ENCODE measurements at places on chromosomes 6 and 20.

DNA sequence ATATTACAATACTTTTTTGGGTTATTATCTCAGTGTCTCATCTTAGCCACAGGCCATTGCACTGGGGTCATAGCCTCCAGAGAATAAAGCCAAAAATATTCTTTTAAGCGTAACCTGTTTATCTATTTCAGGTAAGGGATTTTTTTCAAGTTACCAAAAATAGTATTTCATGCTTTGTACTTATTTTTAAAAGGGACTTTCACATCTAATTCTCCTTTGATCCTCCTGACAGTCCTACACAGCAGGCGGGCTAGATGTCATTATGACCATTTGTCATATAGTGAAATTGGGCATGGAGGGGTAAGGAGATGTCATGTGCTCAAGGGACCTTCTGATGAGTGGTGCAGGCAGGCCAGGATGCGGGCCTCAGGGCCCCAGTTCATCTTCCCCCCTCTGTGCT lies 68.9 kb downstream of the TBC1D7 start:
- DNase-seq: no peak

- no peak for DNase-seq
These were observed 56.0 kb downstream of the CDK5RAP1 start for GRCh38 chr20:33345342-33345741.

GRCh38 chr6:47144306-47144705 lies 102.2 kb upstream of the ADGRF1 start:
- no peak for DNase-seq

GRCh38 chr20:62159839-62160238 lies 16.3 kb downstream of the SS18L1 start:
- no peak for DNase-seq

GRCh38 chr6:20432692-20433091 lies 31.0 kb downstream of the E2F3 start:
- no peak for DNase-seq

DNA sequence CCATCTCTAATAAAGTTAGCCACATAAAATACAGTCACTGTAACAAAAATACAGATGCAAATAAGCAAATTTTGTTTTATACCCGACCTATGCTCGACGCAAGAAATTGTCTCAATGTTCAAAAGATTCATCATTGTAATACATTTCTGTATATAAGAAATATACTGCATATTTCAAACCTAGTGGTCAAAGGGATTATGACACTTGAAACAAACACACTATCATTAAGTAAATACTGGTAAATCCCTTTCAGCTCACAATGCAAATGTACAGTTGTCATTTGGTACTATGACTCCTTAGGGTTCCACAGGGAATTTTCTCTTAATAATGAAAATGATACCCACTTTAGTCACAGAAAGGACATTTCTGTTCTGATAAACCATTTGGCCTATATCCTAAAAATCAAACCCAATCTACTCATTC lies 2.2 kb downstream of the HIVEP2 start:
- no peak for DNase-seq

DNA sequence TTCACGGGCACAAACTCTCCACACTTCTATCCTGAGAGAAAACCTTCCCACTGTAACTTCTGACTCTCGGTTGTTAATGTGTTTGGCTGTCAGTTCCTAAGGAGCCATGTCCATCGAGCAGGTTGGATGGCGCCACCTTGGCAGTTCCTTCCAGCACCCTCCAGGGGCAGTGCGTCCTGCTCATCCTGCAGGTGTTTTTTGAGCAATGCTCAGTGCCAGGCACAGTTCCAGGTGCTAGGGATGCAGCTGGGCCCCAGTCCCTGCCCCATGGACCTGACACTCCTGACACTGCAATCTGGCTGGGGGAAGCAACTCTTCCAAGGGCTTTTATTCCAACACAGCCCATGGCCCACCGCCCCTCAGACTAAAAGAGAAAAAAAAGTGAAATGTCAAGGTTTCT lies 376.4 kb downstream of the PREX1 start:
- no peak for DNase-seq

- DNase-seq: no peak
These were observed 222.6 kb upstream of the TAB2 start for GRCh38 chr6:149094934-149095351.

- no peak for DNase-seq
These were observed 207.9 kb downstream of the MYLK4 start for GRCh38 chr6:2542858-2543218.

- no peak for DNase-seq
These were observed 33.1 kb downstream of the ZNF451 start for GRCh38 chr6:57123111-57123510.

GRCh38 chr6:109344226-109344625 lies 38.0 kb downstream of the CD164 start:
- no peak for DNase-seq

DNA sequence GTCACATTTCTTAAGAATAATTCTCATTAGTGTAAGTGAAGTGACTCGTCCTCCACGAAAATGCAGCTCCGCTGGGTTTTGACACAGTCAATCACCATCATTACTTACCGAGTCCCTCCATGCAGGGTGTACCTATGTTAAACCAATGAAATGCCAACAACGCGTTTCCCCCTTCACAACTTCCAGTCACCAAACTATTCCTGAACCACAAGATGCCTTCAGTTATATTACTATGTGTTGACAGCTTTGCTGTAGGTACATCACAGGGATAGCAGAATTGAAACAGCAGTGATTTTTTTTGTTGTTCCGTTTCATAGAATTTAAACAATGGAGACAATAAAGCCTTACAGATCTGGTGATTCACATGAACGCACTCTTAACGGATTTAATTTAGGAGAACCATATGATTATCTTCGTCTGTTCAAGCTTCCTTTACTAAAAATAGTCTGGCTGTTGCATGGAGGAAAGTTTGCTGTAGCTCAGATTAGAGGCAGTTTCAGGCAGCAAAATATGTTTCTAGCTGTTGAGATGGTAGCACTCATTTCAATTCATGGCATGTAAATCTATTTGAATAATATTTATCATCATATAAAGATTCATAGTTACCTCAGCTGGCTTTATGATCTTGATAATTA lies 652.8 kb downstream of the PRKN start:
- DNase-seq: no peak

DNA sequence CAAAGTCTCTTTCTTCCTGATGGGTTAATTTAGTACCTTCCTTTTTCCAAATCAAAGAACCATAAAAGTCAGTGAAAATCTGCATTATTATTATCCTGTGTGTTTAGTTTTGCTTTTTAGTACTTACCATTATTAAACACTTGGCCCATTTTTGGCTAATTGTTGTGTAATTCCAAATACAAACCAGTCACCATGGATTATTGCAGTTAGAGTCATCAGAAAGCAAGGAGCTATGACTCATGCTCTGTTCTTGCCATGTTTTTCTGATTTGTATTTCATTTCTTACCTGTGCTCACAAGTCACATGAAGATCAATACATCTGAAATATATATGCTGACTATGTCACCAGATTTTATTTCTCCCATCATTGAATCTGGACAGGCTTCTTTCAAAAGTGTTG lies 31.3 kb downstream of the SLC22A3 start:
- DNase-seq: no peak

DNA sequence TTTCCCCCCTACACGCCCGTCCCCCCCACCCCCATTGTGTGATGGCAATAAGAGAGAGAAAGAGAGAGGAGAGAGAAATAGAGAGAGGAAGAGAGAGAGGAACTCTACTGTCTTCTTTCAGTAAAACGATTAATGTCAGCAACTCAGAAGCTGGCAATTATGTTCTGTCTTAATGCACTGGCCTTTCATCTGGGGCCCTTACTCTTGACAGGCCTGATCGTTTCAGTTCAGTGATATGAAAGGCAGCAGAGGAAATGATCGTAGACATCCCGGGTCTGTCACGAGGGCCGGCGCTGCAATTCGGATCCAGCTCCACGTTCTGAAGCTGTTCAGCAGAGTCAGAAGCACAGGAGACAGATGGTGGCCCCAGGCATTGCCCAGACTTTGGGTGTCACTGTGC lies 308.9 kb downstream of the ZNF217 start:
- DNase-seq: no peak

GRCh38 chr20:17609811-17610377 lies 40.0 kb downstream of the DSTN start:
- DNase-seq: no peak

DNA sequence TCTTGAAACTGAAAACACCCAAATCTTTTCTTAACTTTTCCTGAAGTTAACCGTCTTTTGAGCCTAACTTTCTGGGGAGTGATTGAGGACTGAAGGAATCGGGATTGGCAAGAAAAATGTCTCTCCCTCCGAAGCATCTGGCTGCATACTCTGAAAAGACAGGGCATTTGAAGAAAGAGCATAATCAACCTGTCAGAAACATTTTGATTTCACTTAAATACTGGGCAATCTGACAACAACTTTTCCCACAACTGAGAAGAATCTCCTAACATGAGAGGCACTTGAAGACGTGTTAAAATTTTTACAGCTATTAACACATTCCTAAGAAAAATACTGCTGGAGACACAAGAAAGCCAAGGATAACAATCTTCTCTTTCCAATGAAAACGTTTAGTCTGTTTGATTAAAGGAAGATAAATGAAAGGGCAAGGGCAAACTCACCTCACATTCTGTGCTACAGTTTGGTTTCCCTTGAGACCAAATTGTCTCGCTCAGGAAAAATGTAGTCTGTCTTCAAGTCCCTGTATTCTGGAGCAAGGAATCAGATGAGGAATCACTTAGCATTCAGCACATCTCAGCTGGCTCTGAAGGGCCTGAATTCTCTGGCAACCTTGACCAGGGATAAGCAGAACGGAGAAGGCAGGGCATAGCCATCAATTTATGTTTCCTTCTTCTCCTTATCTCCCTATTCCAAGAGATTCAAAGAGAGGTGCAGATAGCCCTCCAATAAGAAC lies 76.1 kb downstream of the TBX18 start:
- no peak for DNase-seq

- no peak for DNase-seq
These were observed 8.4 kb downstream of the MAPRE1 start for GRCh38 chr20:32828029-32828680.

DNA sequence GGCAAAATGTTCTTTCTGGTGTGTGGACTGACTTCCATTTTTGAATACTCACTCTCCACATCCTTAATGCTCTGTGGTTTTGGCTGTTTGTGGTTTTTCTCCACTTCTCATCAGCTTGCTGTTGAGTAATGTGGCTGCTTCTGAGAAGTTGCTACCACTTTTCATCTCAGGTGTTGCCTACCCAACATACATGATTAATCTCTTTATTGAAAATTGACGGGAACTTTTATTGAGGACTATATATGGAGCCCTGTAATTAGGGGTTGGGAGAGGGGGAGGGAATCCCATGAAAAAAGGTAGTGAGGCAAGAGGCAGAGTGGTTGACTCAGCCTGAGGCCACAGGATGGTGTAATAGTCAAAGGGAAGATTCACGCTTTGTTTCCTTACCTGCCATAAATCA lies 17.6 kb downstream of the IL22RA2 start:
- DNase-seq: peak; percentile 3

DNA sequence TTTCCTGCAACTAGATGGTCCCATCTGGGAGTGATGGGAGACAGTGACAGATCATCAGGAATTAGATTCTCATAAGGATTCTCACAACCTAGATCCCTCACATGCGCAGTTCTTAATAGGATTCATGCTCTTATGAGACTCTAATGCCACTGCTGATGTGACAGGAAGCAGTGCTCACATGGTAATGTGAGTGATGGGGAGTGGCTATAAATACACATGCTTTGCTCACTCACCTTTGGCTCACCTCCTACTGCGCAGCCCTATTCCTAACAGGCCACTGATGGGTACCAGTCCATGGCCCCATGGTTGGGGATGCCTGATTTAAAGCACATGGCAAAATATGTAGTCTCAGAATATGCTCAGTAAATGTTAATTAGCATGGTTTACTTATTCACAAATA lies 80.6 kb upstream of the MBOAT1 start:
- no peak for DNase-seq

- no peak for DNase-seq
These were observed 125.1 kb downstream of the PKHD1 start for GRCh38 chr6:51962354-51962753.

GRCh38 chr6:31005249-31006020 lies 4.8 kb upstream of the MUC22 start:
- no peak for DNase-seq

DNA sequence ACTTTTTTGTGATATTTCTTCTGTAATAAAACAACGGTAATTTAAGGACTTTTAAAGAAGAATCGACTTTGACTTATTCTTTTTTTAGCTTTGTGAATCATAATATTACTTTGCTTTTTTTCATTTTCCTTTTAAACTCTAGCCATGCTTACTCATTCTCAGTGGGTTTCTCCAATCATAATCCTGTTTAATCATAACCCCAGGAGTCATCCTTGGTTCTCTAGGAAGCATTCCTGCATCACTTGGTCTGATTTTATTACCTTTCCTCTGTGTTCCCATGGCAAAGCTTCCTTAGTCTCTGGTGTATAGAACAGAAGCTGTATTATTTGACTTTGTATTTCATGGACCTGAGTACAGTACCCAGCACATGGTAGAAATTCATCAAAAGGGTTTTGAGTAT lies 223.5 kb downstream of the CDKAL1 start:
- no peak for DNase-seq

GRCh38 chr6:96420294-96420693 lies 101.3 kb upstream of the UFL1 start:
- no peak for DNase-seq

- no peak for DNase-seq
These were observed 496.7 kb downstream of the BMP2 start for GRCh38 chr20:7264137-7264536.

DNA sequence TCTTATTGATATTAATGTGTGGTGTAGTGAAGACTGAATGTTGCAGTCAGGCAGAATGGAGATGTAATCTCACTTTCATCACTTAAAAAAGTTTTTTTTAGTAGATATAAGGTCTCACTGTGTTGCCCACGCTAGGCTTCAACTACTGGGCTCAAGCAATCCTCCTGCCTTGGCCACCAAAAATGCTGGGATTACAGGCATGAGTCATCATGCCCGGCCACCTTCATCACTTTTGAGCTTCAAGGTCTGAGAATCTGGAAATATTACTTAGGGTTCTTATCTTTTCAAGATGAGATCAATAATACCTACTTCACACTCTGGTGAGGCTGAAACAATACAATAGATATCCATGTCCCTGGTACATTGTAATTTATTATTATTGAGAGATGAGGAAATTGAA lies 31.6 kb downstream of the ADGRG6 start:
- no peak for DNase-seq

GRCh38 chr20:62744741-62745191 lies 36.1 kb downstream of the NTSR1 start:
- no peak for DNase-seq

DNA sequence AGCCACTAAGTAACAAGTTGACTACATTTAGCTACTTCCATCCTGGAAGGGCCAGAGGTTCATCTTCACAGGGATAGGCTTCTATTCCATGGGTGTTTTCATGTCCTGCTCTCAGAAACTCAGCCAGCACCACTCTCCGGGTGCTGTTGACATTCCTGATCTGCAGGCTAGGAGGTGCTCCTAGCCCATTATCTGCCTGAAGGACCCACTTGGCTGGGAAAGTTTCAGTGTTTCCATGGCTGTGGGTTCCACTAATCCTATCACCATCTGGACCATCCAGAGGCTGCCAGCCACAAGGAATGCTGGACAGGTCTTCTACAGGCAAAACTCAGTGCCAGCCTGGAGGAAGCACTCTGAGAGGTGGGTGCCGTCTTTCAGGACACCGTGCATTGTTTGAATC lies 45.2 kb downstream of the HLA-G start:
- DNase-seq: no peak
